GM20000 (cell line): ENCODE measurements at places on chromosomes 4 and X.
A peak's percentile ranks its signal among the peaks of the same experiment; 100 is the strongest.

DNA sequence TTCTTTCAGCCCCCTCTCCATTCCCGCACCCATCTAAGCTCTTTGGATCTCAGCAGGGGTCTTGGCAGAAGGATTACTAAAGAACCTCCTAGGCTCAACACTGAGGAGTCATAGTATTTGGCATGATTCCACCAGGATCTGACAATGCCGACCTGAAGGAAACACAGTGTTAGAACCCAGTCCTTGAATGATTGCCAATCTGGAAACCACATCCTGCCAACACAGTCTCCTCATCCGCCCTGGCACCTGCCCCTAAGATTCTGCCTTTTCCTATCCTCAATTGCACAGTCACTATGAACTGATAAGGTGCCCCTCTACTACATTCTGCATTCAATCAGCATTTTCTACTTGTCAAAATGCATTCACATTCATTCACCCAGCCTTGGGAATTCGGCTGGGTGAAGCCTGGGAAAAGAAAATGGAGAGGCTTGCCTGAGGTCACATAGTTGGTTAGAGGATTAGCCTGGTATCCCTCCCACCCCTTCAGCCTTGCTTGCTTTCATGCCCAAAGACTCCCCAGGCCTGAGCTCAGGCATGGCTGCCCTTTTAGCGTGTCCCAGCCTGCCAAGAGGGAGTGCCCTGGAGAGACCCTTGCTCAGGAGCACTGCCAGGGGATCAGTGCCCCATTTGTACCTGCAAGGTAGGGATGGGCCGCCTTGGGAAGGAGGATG, 2.2 kb upstream of the CLDN2 start:
- DNase-seq, result no peak

DNA sequence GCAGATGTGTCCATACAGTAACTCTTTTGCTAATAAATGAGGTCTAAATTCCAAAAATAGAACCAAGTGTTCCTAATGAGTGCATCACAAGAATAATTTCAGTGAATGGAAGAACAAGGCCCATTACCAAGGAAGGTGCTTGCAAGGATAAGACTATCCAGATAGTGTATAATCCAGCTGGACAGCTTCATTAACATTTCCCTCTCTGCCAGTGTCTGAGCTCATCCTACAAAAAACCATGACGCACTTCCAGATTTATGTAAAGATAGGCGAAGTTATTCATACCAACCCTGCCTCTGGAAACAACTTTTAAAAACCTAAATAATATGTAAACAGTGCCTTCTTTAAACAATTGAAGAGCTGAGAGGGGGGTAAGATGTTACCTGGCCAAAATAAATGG, 177.9 kb upstream of the STK26 start:
- no peak for DNase-seq

DNA sequence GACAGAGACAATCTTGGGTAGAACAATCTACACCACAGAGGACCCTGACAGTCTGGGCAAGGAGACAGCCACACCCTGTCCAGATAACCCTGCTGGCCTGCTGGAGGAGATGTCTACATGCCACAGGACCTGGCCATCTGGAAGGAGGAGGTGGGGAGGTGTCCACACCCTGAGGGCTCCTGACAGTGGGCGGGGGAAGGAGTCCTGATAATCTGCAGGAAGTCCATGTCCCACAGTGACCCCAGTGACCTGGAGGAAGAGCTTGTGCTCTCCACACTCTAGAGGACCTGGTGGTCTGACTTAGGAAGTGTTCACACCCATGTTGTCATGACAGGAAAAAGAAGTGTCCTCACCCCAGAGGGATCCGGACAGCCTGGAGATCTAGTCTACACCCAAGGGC, 5.5 kb downstream of the SUV39H1 start:
- no peak for DNase-seq

DNA sequence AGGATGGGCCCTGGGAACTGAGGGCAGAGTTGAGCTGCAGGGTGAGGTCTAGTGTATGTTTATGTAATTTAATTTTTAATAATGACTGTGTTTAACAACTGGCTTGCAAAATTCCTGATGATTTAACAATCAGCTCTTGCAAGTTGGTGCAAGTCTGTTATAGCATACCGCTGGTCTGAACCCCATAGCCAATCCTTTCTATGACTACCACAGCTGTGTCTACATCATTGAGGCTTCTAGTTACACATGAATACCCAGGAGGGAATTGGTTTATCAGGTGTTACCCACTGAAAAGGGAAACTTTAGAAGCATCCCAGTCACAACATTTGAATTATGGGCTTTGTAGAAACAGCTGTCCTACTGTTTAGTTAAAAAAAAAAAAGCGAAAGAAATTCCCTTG, 38.3 kb downstream of the SUPT20HL1 start:
- no peak for DNase-seq

GRCh38 chr4:139603576-139604410, 47.8 kb upstream of the SETD7 start:
- DNase-seq, result peak; percentile 34

- DNase-seq, result no peak
Measured at GRCh38 chr4:187887906-187888305, 107.7 kb upstream of the ZFP42 start.

GRCh38 chr4:28835501-28835900, 1884.7 kb upstream of the PCDH7 start:
- no peak for DNase-seq

DNA sequence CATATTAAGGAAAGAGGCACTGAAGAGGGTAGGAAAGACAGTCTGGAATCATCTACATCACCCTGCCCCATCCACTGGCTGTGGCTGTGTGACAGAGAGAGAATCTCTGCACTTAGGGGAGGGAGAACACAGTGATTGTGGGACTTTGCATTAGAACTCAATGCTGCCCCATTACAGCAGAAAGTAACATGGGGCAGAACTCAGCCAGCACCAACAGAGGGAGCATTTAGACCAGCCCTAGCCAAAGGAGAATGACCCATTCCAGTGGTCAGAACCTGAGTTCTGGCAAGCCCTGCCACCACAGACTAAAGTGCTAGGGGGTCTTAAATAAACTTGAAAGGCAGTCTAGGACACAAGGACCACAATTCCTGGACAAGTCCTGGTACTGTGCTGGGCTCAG, 37.9 kb downstream of the ZNF330 start:
- no peak for DNase-seq

GRCh38 chrX:119041175-119041574, 31.6 kb upstream of the CT47C1 start:
- no peak for DNase-seq

DNA sequence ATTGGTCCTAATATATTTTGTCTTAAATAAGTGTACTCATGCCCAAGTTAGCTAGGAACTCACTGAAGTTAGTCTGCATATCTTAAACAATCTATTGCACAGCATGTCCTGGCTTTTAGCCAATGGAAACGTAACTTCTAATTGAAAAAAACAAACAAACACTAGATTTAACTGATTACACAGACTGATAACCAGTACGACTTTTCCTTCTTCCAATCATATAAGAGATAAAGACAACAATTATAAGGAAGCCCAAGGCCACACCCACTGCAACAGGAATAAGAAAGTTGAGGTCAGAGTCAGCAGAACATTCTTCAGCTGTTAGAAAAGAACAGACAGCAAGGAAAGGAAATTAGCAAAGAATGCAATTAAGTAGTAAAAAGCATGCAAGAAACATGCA, 40.8 kb downstream of the LAMP2 start:
- DNase-seq, result no peak

DNA sequence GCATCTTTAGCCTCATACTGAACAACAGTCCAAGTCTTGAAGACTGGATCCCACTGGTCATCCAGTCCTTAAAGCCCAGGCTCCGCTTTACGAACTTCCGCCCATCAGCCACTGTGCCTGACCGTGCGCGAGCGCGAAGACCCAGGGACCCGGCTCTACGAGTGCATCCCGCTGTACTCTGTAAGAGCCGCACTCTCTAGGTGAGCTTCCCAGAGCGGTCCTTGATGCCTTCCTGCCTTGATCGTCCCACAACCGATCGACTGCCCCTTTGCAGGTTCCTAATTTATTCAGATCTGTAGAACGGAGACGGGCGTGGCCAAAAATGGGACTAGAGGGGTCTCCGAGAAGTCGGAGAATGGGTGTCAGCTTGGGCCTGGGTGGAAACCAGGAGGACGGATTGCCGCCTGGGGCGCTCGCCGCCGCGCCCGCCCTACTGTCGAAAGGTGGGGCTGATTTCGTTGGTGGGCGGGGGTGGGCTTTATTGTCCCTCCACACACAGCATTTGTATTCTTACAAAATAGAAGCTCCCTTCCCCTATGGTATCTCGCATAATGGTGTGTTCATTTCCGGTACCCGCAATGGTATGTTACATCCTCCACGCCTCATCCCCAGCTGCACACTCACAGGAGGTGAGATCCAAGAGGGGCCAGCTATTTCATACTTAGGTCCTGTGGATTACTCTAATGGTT, 42.3 kb upstream of the FAM156A start:
- no peak for DNase-seq

DNA sequence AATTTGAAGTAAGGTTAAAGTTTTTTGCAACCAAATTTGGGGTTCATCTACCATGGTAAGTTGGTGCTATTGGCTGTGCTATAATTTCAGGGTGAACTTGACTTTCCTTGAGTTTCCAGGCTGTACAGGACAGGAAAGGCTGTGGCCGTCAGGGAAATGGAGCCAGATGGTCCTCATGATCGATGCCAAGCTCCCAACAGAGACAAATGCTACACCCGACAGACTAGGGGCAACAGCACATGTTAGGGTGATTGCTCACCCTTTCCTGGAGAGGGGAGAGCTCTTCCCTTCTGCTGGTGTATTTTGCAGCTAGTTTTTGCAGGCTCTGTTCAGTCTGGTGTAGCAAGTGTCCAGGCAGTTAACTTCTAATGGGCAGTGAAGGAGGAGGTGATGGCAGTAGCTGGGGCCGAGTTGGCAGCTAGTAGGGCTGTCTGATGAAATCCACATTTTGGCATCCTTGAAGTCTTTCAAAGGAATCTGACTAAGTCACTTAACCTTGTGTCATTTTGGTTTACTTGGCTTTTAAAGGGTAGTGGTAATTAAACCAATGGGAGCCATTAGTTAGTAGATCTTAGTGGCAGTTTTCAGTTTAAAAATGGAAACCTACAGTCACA, 47.8 kb downstream of the GAB1 start:
- no peak for DNase-seq

DNA sequence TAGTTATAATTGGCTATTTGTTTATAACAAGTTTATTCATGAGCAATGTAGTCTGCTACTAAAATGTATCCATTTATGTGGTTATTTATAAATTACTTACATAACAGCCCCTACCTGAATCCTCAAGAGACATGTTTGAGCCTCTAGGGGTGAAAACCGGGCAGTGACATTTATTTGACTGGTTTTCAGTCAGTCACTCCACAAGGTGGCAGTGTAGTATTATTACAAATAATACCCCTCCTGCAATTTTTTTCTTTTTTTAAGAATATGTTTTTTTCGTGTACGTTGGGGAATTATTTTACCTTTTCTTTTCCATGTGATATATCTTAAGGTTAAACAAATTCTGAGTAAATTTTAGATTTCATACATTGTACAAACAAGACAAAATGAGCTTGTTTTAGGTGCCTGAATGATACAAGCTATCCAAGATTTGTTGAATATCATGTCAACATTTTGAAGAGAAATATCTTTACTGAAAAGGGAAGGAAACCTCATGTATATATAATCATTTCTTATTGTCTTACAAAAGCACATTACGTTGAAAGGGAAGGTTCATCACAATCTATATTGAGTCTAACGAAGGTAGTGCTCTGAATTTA, 598.7 kb upstream of the TECRL start:
- DNase-seq, result peak; percentile 10

- no peak for DNase-seq
Measured at GRCh38 chrX:98924511-98924910, 1485.6 kb downstream of the PCDH19 start.

DNA sequence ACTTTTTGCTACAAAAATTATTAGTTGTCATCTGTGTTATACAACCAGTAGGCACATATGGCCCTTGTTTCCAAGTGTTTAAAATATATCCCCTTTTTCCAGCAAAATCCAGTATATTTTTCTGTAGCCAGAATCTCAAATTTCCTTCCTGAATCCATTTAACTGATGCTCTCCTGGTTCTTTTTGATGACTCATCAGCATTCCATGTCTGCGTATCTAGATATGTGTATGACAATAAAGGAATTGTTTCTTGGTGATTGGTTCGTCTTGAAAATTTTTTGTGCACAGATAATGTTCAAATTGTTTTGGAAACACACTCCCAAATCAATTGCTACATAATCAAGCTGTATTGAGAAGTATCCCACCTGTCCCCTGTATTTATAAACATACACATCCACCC, 98.3 kb downstream of the ITM2A start:
- DNase-seq, result no peak

DNA sequence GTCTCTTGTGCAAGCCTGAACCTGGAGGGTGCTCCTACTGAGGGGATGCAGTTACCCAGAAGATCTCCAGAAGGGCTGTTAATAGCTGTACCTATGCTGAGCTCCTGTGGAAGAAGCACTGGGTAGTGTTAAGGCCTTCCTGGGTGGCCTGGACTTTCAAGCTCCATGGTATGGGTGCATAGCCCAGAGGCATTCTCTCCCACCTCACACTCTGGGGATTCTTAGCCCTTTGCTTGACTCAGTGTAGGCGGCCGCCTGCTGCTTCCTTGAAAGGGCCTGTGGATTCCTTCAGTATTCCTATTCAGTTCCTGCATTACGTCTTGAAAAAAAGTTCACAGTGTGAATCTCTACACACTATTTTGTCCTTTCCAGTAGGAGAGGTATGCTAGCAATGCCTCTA, 235.7 kb upstream of the MAGEB16 start:
- no peak for DNase-seq

GRCh38 chrX:106963111-106963510, 36.9 kb downstream of the MORC4 start:
- no peak for DNase-seq

GRCh38 chrX:136162827-136163570, 15.7 kb downstream of the FHL1 start:
- peak; percentile 28 for DNase-seq

DNA sequence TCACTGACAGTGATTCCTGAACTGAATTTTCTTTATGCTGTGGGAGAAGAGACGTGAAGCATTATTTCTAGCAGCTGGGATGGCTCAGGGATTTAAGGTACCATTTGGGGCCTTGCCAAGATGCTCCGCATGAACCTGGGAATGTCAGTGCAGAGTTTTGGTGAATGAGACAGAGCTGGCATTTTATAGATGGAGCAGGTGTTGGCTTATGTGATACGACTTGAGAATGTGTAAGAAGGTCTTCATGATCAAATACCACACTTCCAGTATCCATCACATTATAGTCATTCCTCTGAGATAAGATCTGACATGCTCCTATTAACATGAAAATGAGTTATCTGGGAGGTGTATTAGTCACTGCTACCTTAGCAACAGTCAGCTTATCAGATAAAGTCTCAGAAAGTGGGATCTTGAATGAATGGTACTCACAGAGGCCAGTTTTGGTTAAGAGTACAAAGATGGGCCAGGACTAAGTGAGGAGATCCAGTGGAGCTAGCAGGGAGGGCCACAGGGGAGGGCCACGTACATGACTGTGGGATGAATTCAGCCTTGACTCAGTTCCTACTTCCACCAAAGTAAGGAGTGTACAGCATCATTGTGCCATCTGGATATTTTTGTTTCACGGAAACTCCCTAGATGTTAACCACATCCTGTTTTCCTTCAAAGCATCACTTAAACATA, 116.7 kb downstream of the SPCS3 start:
- DNase-seq, result no peak

- no peak for DNase-seq
Measured at GRCh38 chr4:174134361-174134760, 149.1 kb downstream of the FBXO8 start.

GRCh38 chrX:9033989-9034388, at the start of gene FAM9B:
Gene FAM9B, minus strand, starts transcription at chrX:9034127. Its CDS starts 1,141 bp downstream, at chrX:9032986.
- no peak for DNase-seq
